Left lobe of liver (tissue), 2 donors: ENCODE measurements at places on chromosomes 7 and 10.

- DNase-seq: no peak
Observed at GRCh38 chr7:50851451-50851850, 68.8 kb upstream of the GRB10 start.

GRCh38 chr10:30863516-30864210 lies 168.0 kb downstream of the ZNF438 start:
- no peak for DNase-seq

DNA sequence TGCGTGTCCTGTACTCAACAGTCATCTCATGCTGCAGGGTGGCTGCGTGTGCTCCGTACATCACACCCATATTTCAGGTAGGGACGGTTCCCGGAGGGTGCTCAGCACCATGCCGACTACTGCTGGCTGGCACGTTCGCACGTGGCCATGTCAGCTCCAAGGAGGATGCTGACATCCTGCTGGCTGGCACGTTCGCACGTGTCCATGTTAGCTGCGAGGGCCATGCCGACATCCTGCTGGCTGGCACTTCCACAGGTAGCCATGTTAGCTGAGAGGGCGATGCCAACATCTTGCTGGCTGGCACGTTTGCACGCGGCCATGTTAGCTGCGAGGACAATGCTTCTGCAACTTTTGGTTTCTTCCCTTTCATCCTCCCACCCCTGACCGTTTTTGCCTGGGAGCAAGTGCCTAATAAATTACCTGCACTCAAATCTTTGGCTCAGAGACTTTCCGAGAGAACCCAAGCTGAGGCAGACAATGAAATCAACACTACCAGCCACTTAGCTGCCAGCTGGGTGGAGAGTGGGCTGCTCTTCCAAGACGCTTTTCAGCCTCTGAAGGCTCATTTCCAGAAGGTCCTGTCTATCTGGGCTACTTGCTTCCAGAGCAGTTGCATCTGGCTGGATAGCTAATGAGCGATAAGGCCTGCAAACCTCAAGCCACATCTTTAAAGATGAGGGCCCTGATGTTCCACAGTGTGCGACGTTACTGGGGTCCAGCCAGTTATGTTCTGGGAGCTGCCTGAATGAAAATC lies 104.6 kb downstream of the WDR37 start:
- DNase-seq: peak; percentile 16

- no peak for DNase-seq
Observed at GRCh38 chr7:15175152-15175551, 272.6 kb upstream of the DGKB start.

- DNase-seq: no peak
Observed at GRCh38 chr7:13920053-13920697, 69.3 kb downstream of the ETV1 start.

- DNase-seq: peak; percentile 67
Observed at GRCh38 chr7:108146070-108146842, 16.1 kb upstream of the LAMB4 start.

DNA sequence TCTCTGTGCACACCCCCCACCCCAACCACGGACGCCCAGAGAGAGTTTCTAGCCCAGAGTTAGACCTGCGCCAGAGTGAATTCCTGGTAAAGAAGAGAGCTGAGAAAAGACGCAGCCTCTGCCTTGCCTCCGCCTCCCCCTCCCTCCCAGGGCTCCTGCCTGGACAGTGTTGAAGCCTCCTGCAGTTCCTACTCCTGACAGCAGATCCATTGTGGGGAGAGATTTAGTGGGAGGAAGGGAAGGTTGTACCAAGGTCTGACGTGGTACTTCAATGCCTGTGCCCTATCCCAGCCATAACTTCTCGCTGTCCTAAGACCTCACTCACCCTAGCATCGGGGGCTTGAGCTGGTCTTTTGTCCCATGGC lies 952 bp downstream of the SRRM3 start:
- no peak for DNase-seq

DNA sequence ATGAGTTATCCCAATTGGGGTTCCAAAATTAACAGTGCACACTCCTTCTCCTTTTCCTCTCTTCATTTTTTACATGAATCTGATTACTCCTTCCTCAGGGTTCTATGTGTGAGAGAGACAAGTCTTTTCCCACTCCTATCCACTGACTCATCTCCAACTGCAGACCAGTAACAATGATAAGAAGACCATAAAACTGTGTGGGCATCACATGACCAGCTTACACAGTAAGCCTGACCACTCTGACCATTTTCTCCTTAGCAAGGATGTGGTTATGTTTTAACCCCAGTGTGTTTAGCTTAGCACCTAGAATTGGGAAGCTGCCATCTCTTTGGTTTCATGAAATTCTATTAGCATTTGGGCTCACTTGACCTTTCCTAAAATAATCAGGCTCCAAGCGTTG lies 145.0 kb upstream of the CALCR start:
- no peak for DNase-seq

- DNase-seq: peak; percentile 28
Observed at GRCh38 chr10:78327778-78328591, 294.3 kb downstream of the RPS24 start.

- DNase-seq: no peak
Observed at GRCh38 chr10:71596759-71597158, 122.8 kb downstream of the C10orf105 start.

- no peak for DNase-seq
Observed at GRCh38 chr10:126564326-126564888, 106.1 kb downstream of the C10orf90 start.

- DNase-seq: peak; percentile 50
Observed at GRCh38 chr7:92835851-92836488, 403 bp downstream of the CDK6 start.

DNA sequence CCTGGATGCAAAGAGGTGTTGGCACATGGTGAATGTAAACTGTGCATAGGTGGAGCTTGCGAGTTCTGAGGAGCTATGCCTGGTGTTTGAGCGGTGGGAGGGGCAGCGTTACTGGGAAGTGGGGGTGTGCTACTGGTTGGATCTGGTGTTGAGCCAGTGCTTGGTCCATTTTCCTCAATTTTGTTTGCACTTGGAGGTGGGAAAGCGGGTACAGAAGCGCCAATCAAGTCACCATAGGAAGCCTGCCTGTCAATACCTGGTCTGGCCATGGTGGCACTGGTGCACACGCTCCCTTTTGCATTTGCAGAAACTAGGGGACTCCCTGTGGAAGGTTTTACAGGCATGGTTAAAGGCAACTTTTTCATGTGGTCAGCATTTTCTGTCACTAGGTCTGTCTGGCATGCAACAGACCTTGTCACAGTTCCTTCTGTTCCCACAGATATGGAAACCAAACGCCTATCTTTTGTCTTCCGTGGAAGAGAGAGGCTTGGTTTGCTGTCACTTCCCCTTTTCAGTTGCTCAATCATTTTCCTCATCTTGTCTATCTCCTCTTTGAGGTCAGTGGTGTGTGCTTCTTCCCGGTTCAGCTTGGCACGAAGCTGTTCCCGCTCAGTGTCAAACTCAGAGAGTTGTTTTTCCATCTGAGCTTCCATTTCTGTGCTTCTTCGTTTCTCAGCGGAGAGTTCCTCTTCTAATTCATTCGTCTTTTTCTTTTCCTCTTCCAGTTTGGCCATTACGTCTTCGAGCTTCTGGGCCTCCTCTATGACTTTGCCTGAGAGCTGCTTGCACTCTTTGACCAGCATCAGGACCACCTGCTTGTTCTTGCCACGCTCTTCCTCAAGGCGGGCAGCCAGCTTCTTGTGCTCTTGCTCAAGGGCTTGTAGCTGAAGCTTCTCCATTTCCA lies 81.1 kb downstream of the CTTNBP2 start:
- no peak for DNase-seq

DNA sequence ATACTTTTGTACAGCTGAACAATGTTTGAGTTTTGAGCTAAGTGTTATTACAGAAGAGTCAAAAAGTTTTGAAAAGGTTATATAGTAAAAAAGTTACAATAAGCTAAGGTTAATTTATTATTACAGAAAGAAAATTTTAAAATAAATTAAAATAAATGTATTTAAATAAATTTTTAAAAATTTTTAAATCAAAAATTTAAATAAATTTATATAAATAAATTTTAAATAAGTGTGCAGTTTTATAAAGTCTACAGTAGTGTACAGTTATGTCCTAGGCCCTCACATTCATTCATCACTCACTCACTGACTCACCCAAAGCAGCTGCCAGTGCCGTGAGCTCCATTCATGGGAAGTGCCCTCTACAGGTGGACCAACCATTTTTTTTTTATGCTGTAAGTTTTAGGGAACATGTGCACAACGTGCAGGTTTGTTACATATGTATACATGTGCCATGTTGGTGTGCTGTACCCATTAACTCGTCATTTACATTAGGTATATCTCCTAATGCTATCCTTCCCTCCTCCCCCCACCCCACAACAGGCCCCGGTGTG lies 462.9 kb upstream of the ZMIZ1 start:
- DNase-seq: no peak

- DNase-seq: no peak
Observed at GRCh38 chr10:72541337-72541736, 84.5 kb downstream of the MICU1 start.

DNA sequence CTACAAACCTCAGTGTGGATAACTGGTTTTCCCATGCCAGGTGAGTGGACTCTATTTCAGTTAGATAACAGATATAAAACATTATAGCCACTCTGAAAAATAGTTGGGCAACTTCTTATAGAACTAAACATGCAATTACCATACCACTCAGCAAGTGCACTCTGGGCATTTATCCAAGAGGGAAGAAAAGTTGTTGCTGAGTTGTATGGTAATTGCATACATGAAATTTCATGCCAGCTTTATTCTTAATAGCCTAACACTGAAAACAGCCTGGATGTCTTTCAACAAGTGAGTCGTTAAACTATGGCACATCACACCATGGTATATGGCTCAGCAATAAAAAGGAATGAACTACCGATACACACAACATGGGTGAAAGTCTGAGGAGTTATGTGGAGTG lies 10.6 kb upstream of the UPP1 start:
- DNase-seq: no peak

- no peak for DNase-seq
Observed at GRCh38 chr10:44413416-44413815, 28.5 kb upstream of the CXCL12 start.

GRCh38 chr10:79184657-79185056 lies 115.9 kb downstream of the ZMIZ1 start:
- no peak for DNase-seq

- no peak for DNase-seq
Observed at GRCh38 chr10:48533951-48534720, 70.7 kb downstream of the ARHGAP22 start.
